Smooth muscle cell of the brain vasculature (primary cell): ENCODE measurements at places on chromosomes 13 and 19.

DNA sequence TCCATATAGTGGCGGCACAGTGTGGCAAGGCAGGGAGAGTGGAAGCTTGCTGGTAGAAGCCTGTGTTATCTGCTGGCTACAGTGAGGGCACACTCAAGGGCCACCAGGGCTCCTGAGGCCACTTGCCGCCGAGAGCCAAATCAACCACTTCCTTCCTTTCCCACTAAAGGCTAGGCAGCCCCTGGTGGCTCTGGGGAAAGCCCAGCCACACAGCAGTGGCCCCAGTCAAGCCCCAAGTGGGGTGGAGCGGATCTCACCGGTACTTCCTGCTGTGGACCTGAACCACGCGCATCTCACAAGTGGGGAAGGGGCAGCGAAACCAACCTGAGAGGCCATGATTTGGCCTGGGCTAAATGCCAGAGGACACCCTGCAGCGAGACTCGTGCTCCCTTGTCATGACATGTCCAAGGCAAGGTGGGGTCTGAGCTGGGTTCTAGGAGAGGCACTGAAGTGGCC, 21.9 kb upstream of the SLC35E1 start:
- DNase-seq, result no peak

- DNase-seq, result no peak
Observed at GRCh38 chr19:16445238-16446107, 26.3 kb downstream of the EPS15L1 start.

DNA sequence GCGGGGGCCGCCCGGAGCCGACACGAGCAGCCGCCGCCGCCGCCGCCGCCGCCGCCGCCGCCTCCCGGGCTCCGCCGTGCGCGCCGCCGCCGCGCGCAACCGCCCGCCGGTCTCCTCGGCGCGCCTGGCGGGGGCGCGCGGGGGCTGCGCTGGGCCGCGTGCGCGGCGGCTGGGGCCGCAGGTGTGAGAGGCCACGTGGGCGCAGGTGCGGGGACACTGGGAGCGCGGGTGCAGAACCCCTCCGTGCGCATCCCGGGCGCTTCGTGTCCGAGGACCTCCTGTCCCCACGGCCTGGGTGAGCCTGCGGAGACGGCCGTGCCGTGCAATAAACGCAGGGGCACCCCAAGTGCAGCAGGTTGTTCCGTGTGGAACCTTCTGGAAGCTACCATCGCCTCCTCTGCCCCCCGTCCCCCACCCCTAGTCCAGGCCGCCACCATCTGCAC, at the start of gene LINGO3:
LINGO3 (minus strand) TSS at position 41 of the 443 bp plus-strand sequence. CDS start 16,378 bp downstream, outside the sequence.
- no peak for DNase-seq

DNA sequence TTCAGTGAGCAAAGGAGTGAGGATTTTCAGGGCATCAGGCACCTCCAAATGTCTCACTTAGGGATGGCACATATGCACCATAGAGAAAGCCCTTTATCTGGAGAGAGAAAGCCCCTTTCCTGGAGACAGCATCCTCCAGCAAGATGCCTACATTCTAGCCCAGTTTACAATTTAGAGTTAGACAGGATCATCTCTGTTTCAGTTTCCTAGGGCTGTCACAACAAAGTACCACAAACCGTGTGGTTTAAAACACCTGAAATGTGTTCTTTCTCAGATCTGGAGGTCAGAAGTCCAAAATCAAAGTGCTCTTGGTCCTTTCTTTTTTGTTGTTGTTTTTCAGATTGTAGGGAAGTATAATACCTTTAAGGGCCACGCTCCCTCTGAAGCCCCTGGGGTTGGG, 61.8 kb downstream of the MBNL2 start:
- no peak for DNase-seq

GRCh38 chr13:76175961-76176725, 540.0 kb downstream of the LMO7 start:
- DNase-seq, result no peak

GRCh38 chr13:98442391-98443230, 134.3 kb downstream of the STK24 start:
- DNase-seq, result no peak

GRCh38 chr19:49555600-49556411, 24.6 kb downstream of the NOSIP start:
- DNase-seq, result no peak

DNA sequence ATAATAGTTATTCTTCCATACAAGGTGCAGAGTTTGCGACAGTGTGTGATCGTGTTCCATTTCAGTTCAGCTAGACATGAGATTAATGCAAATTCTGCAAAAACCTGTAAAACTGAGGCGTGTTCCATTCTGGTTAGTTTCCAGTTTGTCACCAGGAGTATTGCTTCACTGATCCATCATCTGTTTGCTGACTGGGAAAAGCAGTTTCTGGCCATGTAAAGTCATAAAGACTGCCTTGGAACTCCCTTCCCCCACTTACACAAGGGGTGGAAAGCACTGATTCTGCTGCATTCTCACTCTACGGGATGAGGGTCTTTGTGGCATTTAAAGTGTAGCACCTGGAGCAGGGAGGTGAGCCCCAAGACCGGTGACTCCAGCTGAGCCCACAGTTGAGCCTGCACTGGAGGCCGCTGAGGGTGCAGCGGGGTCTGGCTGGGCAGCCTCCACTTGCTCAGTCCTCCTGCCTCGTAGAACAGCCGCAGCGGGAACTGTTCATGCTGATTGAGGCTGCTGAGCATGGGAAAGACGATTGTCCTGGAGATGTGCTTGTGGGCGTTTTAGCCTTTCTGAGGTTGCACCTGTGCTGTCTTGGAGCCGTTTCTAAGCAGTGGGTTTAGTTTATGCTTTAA, 2.0 kb downstream of the ZNF57 start:
- DNase-seq, result no peak

GRCh38 chr19:4015705-4016402, 8.3 kb downstream of the PIAS4 start:
- no peak for DNase-seq

DNA sequence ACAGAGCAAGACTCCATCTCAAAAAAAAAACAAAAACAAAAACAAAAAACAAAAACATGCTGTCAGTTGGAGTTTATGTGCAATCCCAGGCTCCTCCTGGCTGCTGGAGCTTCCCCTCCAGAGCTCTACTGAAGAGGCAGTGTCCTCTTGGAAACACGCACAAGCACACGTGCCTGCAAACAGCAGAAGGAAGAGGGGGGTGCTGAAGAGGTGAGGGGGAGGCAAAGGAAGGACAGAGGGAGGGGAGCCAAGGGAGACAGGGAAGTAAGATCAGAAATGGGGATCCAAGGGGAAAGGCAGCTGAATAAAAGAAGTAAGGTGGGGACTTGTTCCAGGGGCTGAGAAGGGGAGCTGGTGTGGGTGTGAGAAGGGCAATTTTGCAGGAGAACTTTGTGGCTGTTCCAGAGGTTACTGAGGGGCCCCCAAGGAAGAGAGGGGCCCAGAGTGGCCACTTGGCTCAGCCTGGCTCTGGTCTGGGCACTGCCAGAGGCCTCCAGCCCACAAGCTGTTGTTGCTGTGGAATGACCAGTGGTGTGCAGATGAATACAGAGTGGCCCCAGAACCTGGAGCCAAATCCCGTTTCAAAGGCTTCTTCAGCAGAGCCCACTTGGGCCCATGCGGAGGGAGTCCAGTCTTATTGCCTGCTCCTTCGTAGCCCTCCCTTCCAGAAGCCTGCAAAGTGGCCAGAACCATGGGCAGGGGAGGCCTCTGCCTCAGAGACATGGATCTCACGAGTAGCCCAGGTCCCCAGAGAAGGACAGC, 34.4 kb downstream of the LYL1 start:
- no peak for DNase-seq

- no peak for DNase-seq
Observed at GRCh38 chr19:17495639-17496296, 15.7 kb upstream of the PGLS start.

DNA sequence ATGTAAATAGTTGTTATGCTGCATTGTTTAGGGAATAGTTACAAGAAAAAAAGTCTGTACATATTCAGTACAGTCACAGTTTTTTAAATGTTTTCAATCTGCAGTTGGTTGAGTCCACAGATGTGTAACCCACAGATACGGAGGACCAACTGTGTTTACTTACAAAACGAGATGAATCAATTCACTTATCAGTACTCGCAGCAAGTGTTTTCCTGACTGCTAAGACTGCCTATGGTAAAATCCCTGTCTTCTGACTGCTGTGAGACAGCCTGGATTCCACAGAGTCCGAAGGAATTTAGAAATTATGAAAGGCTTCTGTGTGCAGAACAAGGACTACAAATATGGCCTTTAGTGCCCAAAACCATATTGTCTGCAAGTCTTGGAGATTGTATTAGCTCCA, 45.7 kb upstream of the C1QTNF9 start:
- no peak for DNase-seq
